ENCODE measurements at places on chromosomes 1 and 21. TPM values are rescaled to one million over a fixed set of nuclear protein-coding genes. Genes with fewer than 3 reads are reported as not detected.

DNA sequence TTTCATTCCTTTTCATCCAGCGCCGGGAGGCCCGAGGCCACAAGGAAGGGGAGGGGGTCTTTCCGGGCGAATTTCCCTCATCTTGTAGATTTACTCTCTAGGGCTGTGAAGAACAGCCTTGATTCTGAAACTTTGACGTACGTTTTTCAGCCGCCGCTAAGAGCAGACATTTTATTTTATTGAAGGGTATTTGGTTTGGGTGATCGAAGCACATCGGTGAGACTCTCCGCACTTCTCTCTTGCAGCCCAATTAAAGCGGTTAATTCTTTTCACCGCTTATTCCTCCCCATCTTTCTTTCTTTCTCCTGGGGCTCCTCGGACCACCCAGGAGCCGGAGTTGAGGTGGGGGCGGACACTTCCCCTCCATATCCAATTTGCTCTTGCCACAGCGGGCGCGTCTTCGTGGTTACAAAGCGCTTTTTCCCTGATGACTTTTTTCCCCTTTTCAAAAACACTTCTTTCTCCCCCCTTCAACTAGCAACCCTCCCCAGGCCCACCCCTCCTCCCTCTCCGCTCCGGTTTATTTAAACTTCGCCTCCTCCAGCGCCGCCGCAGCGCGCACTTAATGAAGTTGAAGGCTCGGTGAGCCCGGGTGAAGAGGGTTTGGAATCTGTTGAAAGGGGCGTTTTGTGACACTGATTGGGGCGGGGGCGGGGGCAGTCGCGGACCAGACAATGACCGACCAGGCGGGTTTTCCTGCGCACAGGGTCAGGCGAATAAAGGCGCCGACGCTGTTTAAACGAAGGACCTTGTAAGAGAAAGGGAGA lies 5.9 kb downstream of the FOXD2 start:
- H3K27ac ChIP-seq, result peak overlapping the region; percentile 4
- H3K4me1 ChIP-seq, result peaks cover 17% of the 10 kb centered on the region
- no peaks in the 10 kb centered on the region for H3K36me3 ChIP-seq
- no peak for DNase-seq

Gene EPHA10
- not detected for total RNA-seq

GRCh38 chr1:5375481-5375880 lies 616.7 kb downstream of the NPHP4 start:
- no peak overlapping the region for H3K27ac ChIP-seq
- H3K27me3 ChIP-seq, result no peaks in the 10 kb centered on the region
- no peaks in the 10 kb centered on the region for H3K4me1 ChIP-seq
- no peak overlapping the region for H3K4me3 ChIP-seq
- no peaks in the 10 kb centered on the region for H3K36me3 ChIP-seq

- no peak for DNase-seq
- H3K4me1 ChIP-seq, result no peaks in the 10 kb centered on the region
- H3K36me3 ChIP-seq, result no peaks in the 10 kb centered on the region
- H3K27me3 ChIP-seq, result no peaks in the 10 kb centered on the region
These were observed 133.5 kb downstream of the HMGB4 start for GRCh38 chr1:33997127-33998036.

DNA sequence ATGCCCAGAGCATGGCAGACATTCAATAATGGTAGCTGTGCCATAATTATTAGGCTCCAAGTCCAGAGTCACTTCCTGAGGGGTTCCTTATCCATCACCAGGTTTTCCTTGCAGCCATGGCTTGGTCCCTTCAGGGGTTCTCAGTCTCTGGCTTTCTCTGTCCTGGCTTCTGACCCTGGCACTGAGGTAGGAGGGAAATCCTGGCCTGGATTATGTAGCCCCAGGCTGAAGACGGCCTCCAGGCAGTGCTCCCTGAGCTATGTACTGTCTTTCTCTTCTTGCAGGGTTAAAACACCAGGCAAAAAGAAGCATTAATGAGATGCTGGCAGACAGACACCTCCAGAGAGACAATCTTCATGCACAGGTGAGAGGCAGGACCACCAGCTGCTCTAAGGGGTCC lies 9.5 kb upstream of the PADI3 start:
- H3K27me3 ChIP-seq, result no peaks in the 10 kb centered on the region
- H3K4me3 ChIP-seq, result no peak overlapping the region
- DNase-seq, result no peak
- H3K27ac ChIP-seq, result peak overlapping the region; percentile 31

GRCh38 chr1:78303620-78304019 lies 187.2 kb upstream of the PTGFR start:
- H3K27ac ChIP-seq, result no peak overlapping the region
- H3K4me3 ChIP-seq, result no peak overlapping the region
- H3K4me1 ChIP-seq, result peaks cover 4% of the 10 kb centered on the region
- DNase-seq, result no peak
- H3K27me3 ChIP-seq, result peaks cover 18% of the 10 kb centered on the region
- H3K36me3 ChIP-seq, result no peaks in the 10 kb centered on the region

Gene TMEM61
- total RNA-seq, result not detected

DNA sequence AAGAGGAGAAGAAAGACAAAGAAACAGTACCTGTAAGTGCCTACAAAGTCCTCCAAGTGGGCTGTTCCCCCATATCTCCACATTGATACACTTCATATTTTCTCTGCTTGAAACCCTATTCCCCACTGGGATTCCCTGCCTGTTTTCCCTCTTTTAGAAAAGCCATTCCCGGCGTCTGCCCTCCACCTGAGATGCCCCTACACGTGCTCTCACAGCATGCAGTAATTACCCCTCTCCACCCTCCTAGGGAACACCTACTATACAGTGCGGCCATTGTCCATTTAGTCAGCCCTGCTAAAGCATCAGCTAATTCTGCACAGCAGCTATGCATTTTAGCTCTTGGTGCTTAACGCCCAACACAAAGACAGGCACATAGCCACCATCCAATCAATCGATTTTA lies 135.7 kb upstream of the TIAM1 start:
- H3K36me3 ChIP-seq, result no peaks in the 10 kb centered on the region
- H3K27ac ChIP-seq, result no peak overlapping the region
- H3K4me1 ChIP-seq, result no peaks in the 10 kb centered on the region
- peaks cover 7% of the 10 kb centered on the region for H3K27me3 ChIP-seq
- DNase-seq, result no peak
- no peak overlapping the region for H3K4me3 ChIP-seq

- H3K36me3 ChIP-seq, result no peaks in the 10 kb centered on the region
- H3K27me3 ChIP-seq, result no peaks in the 10 kb centered on the region
- no peak overlapping the region for H3K4me3 ChIP-seq
- no peaks in the 10 kb centered on the region for H3K4me1 ChIP-seq
These were observed 324.6 kb upstream of the DUSP10 start for GRCh38 chr1:222066539-222066938.

GRCh38 chr1:119010201-119010600 lies 22.1 kb upstream of the TBX15 start:
- DNase-seq, result no peak
- H3K36me3 ChIP-seq, result no peaks in the 10 kb centered on the region
- peaks cover 16% of the 10 kb centered on the region for H3K4me1 ChIP-seq
- H3K4me3 ChIP-seq, result no peak overlapping the region

DNA sequence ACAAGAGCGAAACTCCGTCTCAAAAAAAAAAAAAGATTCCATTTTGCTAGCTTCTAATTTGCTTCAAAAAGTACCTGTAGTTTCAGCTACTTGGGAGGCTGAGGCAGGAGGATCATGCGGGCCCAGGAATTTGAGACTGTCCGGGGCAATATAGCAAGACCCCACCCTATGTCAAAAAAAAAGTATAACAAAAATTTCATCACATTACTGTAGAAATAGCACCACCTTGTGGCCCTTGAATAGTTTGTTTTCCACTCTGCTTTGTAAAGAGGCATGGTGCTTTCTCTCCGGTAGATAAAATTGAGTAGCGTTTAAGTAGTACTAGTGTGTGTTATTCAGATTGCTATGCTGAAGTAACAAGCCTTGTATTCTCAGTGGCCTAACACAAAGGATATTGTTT lies 18.2 kb upstream of the MSTO1 start:
- no peak overlapping the region for H3K4me3 ChIP-seq
- DNase-seq, result no peak
- no peaks in the 10 kb centered on the region for H3K36me3 ChIP-seq
- H3K27me3 ChIP-seq, result no peaks in the 10 kb centered on the region
- no peaks in the 10 kb centered on the region for H3K4me1 ChIP-seq
- no peak overlapping the region for H3K27ac ChIP-seq

Gene C4BPB
- not detected for total RNA-seq

Gene OR10Z1
- not detected for total RNA-seq

DNA sequence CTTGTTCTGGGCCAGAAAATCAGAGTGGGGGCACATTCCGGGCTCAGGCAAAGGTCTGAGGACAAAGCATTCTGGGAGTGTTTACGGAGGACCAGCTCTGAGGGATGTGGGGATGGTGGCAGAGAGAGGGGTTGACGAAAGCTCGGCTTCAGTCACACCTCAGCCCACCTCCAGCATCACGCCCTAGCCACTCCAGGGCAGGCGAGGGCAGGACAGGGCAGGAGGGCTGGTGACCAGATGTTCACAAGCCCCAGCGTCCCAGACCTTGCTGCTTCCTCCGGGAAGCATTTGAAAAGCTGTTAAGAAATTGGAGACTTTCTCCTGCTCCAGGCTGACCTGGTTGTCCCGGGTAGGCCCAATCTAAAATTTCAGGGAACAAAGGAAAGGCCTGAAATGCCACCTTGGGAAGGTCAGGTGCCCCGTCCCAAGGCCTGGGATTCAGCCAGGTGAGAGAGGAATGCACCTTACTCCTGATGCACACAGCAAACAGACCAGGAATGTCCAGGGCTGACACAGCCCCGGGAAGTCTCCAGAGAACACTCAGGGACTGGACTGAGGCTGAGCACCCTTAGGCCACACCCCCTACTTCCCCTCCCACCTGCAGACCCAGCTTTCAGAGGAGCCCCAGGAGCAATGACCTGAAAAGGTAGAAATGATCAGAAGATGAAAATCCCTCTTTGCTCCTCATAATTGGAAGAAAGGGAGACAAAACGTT lies 71.9 kb upstream of the KLHDC7A start:
- no peaks in the 10 kb centered on the region for H3K4me1 ChIP-seq
- no peak for DNase-seq

GRCh38 chr1:35085421-35085820 lies 6.2 kb downstream of the ZMYM1 start:
- peaks cover 14% of the 10 kb centered on the region for H3K36me3 ChIP-seq
- no peak overlapping the region for H3K4me3 ChIP-seq
- H3K27ac ChIP-seq, result no peak overlapping the region

Gene CHI3L1
- not detected for total RNA-seq

Gene FBXO28
- total RNA-seq, result 28.1 TPM

DNA sequence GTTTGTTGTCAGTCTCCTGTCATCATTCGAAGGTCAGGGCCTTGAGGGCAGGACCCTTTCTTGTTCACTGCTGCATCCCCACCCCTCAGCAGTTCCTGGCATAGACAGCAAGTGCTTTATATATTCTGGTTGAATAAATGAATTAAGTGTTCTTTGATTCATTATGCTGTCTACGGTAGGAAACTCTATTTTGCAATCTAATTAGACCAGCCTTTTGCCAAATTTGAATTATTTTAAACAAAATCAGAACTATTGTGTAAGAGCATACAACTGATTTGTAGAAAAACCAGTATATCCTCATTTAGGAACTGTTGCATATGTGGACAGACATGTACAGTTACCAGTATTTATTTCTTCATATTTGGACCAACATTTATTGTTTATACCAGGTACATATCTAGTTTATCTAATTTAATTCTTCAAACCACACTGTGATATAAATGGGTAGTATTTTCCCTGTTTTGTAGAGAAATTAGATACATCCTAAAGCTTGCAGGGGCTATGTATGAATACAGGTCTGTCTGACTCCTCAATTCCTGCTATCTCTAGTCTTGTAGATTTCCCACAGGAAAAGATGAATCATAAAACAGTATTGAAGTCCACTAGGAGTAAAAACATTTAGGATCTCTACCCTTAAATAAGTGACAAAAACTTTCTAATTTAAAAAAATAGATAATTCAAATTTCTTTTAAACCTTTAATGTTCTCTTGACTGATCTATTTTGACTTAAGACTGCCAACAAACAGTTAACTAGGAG lies 10.4 kb downstream of the MGST3 start:
- H3K4me1 ChIP-seq, result peaks cover 21% of the 10 kb centered on the region
- peaks cover 9% of the 10 kb centered on the region for H3K36me3 ChIP-seq
- no peak overlapping the region for H3K27ac ChIP-seq

DNA sequence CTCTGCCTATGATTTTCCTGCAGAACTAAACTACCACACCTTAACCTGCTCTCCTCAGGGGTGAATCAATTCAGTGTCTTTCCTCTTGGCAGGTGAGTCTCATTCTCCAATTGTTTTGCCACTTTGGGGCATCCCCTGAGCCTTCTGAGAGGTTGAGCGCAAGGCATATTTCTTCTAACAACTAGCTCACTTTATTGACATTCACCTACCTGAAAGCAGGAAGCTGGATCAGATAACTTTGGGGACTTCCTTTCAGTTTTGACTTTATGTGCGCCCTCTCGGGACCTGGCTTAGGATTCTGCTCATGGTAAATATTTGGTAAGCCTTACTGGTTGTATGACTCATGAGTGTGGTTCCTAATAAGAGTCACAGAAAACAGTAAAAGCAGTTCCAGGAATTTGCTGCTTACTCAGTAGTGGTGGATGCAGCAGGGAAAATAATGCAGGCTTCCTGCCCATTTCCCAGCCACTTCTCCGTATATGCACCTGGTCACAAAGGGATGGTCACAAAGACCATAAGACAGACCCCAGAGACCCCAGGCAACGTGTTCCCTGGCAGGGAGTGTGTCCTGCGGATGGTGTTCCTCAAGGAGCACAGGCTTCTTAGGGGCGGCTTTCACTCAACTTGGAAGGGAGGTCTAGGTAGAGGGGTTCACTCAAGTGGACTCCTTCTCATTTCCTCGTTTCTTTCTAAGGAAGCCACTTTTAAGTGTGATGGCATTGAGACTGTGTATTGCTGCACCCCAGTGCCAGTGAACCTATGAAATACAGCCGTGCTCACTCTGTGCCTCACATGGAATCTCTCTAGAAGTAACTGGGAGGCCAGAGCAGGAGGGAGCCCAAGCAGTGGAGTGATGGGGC lies 22.0 kb upstream of the BATF3 start:
- peaks cover 8% of the 10 kb centered on the region for H3K27me3 ChIP-seq
- no peak overlapping the region for H3K4me3 ChIP-seq
- H3K36me3 ChIP-seq, result no peaks in the 10 kb centered on the region
- H3K4me1 ChIP-seq, result peaks cover 3% of the 10 kb centered on the region
- DNase-seq, result no peak
- no peak overlapping the region for H3K27ac ChIP-seq

Gene COL11A1
- total RNA-seq, result 592 TPM

Gene CACHD1
- total RNA-seq, result 5.5 TPM

GRCh38 chr1:92483610-92484471 lies 2.9 kb downstream of the GFI1 start:
- no peak for DNase-seq
- H3K27me3 ChIP-seq, result peaks cover 79% of the 10 kb centered on the region
- peak overlapping the region; percentile 59 for H3K4me3 ChIP-seq

- no peaks in the 10 kb centered on the region for H3K27me3 ChIP-seq
- H3K4me3 ChIP-seq, result no peak overlapping the region
- DNase-seq, result no peak
- no peak overlapping the region for H3K27ac ChIP-seq
- H3K36me3 ChIP-seq, result no peaks in the 10 kb centered on the region
These were observed 134.8 kb upstream of the KIF26B start for GRCh38 chr1:245019910-245020486.

- peaks cover 59% of the 10 kb centered on the region for H3K4me1 ChIP-seq
- no peaks in the 10 kb centered on the region for H3K27me3 ChIP-seq
- no peak overlapping the region for H3K4me3 ChIP-seq
- peak overlapping the region; percentile 76 for H3K27ac ChIP-seq
- H3K36me3 ChIP-seq, result peaks cover 6% of the 10 kb centered on the region
These were observed 550.6 kb downstream of the LTN1 start for GRCh38 chr21:28442085-28442484.

Gene LAPTM5
- not detected for total RNA-seq

Gene ATP1B1
- total RNA-seq, result 45.5 TPM

Data from osteocyte (in vitro differentiated cells).